ENCODE measurements at places on chromosomes 1 and 21.

DNA sequence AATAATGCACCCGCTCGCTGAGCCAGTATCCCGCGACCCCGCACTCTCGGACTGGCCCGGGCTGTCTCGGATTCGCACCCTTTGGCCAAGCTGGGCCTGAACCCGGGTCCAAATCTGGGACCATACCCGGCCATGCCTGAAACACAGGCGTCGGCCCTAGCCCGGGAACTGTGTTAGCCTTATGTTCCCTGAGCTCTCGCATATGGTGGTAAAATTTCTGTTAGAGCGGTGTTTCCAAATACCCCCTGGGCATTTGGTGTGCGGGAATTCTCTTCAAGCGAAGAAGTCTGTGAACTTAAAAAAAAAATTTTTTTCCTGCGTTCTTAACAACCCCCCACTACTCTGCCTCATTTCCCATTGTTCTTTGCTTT, 3.1 kb downstream of the RNF220 start:
- no peak for DNase-seq

- no peak for DNase-seq
Observed at GRCh38 chr1:222240536-222241181, 307.2 kb downstream of the HHIPL2 start.

DNA sequence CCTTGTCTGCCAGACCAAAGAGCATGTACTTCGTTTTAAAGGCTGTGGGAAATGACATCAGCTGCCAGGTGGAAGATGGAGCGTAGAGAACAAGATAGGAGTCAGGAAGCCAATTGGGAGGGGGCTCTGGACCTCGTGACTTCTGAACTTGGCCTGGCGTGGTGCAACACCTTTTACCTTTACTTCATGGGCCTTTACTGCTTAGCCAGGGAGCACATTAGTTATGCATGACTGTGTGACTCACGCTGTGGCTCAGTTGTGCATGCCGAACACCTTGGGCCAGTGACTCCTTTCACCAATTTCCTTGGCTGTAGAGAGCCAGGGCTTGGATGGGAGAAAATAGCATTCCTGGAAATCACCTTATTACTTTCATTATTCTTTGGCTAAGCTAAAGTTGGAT, 7.2 kb downstream of the XCL1 start:
- DNase-seq, result no peak

- no peak for DNase-seq
Observed at GRCh38 chr1:107414550-107414949, 273.7 kb downstream of the NTNG1 start.

GRCh38 chr1:56148326-56149193, 430.8 kb downstream of the PLPP3 start:
- no peak for DNase-seq

DNA sequence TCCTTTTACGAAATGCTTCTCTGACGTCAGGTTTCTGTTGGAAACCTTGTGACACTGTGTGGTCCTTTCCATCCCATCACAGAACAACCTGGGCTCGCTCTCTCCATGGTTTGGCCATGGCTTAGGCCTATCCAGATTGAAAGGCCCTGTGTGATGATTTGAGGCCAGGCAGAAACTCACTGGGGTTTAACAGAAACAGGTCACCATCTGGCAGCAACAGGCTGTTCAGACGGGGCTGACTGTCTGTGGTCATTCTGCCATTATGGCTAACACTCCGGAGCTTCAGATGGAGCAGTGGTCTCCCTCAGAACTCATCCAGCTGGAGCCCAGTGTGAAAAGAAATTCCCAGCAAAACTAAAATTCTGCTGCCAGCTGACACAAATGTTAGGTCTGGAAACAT, 9.3 kb downstream of the PLEKHM2 start:
- no peak for DNase-seq

GRCh38 chr21:32096411-32096810, 182.4 kb downstream of the MIS18A start:
- DNase-seq, result no peak

DNA sequence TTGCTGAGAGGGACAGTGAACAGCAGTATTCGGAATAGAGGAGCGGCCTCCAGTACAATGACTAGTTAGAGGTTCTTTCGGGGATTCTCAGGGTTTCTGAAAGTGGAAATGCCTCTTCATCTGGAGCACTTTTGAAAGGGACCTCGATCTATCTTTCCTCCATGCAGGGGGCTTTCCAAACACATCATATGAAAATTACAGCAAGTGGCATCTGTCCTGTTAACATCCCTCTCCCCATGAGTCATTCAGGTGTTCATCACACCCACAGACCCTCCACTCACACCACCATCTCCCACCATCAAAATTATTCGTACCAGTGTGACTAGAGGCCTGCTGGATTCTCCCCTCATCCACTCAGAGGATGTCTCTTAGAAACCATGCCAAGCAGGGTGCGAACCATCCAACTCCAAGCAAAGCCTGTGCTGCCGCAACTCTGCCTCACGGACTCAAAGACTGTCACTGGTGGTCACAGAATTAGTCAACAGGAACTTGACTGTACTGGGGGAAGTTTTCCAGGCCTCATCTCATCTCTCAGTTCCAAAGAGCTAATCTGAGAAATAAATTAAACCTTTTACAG, 211.1 kb downstream of the MRPL39 start:
- DNase-seq, result no peak

All from spleen (tissue), 13 donors.